Stimulated activated CD8-positive, alpha-beta memory T cell treated with anti-CD3 and anti-CD28 coated beads, Interleukin-4, amount 100 ng/mL, for 4 hours (primary cell): ENCODE measurements at places on chromosomes 2 and 18.

DNA sequence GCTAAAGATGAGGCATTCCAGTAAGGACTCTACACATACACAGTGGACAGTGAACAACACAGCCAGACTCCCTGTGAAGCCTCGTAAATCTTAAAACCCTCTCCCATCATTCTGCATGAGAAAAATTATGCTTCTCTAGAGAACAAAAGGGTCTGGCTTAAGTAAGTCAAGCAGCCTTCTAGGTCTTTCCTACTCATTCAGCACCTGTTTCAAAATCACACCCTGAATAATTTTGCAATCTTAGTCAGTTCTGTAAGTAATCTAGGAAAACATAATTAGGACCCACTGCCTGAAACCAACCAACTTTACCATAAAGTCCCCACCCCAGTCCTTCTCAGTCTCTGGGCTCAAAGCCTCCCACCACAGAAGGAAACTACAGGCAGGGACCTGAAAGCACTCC lies 19.7 kb downstream of the IAH1 start:
- no peak for DNase-seq

DNA sequence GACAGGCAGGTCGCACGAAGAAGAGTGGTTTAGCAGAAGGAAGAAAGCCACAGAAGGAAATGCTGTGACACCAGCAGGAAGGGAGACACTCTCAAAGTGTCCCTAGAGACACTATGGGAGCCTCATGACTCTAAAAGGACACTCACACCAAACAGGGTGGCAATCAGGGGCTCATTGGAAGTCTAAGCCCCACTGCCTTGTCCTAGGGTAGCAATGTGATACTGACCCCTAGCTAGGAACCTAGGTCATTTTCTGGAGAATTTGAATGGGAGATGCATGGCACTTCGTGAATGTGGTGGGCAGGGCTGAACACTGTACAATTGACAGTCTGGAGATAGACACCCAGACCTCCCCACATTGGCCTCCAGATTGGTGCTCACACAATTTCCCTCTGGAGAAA lies 385.0 kb downstream of the EIPR1 start:
- no peak for DNase-seq

GRCh38 chr2:2492800-2493199 lies 161.7 kb upstream of the MYT1L start:
- DNase-seq, result no peak

DNA sequence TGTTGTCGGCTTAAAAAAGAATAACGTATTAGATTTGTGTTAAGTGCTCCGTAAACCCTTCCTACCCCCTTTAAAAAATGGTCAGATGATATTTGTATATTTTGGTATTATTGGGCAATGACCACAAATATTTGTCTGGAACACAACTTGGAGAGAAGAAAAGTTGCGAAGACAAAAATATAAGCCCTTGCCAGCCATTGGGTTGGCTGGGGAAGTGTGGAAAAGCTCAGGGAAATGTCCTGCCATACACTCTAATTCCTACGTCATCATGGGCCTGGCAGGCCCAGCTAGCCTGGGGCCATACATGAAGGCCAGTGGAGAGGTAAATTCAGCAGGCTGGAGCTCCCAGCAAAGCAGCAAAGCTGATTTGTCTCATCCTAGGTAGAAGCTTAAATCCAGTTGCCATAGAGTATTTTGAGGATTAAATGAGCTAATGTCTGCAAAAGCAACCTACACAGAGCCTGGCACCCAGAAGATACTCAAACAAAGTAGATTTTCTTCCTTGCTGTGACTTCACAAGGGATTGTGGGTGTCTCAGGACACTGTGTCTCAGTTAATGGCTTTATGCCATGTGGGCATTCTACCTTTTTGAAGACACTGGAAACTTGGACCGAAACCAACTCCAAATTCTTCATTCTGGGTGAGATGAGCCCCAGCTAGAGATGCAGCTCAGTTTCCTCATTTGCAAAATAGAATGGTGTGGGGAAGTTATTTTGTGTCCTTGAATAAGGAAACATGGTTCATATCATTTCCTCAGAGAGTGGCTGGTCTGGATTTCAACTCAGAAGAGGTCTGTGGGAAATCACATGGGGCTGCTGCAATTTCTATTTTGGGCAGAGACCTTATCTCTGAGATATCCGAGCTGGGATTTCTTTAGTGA lies 87.9 kb upstream of the MAP4K3 start:
- DNase-seq, result no peak

- no peak for DNase-seq
Measured at GRCh38 chr2:223050188-223050587, 1.8 kb upstream of the KCNE4 start.

GRCh38 chr2:144349674-144350073 lies 170.2 kb downstream of the ZEB2 start:
- no peak for DNase-seq

DNA sequence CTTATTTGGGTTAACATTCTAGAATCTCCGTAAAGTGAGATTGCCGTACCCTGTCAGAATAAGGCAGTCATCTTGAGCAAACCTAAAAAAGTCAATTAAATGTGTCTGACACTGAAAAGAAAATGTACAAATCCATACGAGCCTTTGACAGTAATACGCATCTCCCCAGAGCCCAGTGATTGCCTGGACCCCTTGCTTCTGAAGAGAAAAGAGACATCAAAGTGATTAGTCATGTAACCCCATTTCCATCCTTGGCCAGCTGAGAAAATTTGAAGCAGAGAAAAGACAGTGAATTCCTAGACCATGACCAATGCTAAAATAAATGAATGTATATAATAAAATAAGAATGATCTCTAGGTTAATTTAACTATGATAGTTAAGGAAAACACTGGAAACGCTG lies 1499.4 kb downstream of the SUCLG1 start:
- no peak for DNase-seq

DNA sequence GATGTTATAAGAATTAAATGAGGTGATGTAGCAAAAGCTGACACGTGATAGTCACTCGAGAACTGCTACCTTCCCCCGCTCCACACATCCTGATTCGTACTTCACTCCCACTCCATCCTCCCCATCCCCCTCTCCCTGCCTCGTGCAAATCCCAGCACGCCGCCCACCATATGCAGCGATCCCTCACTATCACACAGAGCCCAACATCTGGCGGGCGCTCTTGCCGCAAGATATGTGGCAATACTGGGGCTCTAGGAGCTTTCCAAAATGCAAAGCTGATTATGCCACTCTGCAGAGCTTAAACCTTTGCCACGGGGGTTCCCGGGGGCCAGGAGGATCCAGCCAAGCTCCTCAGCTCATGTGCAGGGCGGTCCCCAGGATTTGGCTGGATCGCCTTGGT lies 37.4 kb downstream of the DNMT3A start:
- DNase-seq, result no peak

- no peak for DNase-seq
Measured at GRCh38 chr18:10533111-10533510, 7.3 kb downstream of the NAPG start.

DNA sequence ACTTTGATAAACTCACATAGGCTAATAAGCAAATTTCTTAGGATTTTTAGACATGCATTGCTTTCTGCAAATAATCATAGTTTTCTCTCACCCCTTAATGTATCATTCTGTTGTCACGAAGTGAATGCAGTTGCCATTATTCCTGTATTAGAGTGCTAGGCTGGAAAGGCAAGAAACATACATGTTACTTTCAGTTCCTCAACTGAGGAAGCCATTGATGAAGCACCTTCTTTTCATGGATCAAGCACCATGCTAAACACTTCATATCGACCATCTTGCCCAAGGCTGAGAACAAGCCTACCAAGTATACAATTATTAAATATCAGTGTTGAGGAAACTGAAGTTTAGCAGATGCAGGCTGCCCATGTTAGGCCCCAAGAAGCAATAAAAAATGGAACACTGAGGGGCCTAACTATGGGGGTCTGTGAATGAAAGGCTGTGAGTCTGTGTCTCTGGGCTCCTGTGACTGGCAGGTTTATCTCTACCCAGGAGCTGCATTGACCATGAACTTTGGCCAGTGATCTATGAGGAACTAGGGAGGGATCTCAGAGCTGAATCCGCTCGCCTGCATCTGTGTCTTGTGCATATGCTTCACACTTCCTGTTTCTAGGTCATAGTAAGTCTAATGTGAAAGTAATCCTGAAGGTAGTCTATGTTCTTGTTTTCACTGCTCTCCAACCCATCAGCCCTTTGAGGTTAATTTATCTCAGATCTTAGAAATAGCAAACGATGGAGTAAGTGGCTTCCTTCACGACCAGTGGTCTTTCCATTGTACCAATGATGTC lies 16.0 kb upstream of the TSPYL6 start:
- no peak for DNase-seq

GRCh38 chr18:32509111-32509510 lies 38.4 kb upstream of the GAREM1 start:
- DNase-seq, result no peak

DNA sequence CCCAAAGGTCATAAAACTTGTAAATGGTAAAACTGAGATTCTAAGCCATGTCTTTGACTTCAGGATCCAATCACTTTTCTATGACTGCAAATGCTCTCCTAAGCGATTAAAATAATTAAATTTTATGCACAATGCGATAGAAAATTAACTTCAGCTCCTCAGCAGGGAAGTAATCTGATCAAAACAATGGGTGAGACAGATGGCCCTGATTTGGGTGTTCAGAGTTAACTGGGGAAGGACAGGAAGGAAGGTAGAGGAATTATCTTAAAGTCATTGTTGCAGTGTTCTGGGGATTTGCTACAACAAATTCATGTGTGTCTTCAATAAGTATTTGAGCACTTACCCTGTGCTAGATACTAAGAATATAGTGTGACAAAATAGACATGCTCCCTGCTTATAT lies 446.0 kb upstream of the MEX3C start:
- no peak for DNase-seq
